NCI-H526 treated with DMSO at 0.1 percent for 48 hours (cell line): ENCODE measurements at places on chromosomes 13 and 19.
A peak's percentile ranks its signal among the peaks of the same experiment; 100 is the strongest.

DNA sequence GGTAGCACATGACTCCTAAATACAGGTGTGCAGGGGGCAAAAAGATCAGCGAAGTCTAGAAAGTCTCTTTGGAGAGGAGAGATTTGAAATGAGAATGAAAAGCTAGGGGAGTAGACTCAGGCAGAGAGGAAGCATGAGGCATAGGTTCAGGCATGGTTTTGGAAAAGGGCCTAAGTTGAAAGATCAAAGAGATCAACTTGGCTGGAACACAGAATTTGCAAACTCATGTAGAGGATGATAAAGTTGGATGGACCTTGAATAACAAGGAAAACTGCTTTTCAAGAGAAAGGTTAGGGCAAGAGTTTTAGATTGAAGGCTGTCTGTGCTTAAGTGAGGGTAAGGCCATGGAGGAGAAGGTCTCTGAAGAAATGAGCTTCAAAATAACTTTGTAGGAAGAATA is 47.4 kb upstream of the UBAC2 start:
- DNase-seq, result no peak

DNA sequence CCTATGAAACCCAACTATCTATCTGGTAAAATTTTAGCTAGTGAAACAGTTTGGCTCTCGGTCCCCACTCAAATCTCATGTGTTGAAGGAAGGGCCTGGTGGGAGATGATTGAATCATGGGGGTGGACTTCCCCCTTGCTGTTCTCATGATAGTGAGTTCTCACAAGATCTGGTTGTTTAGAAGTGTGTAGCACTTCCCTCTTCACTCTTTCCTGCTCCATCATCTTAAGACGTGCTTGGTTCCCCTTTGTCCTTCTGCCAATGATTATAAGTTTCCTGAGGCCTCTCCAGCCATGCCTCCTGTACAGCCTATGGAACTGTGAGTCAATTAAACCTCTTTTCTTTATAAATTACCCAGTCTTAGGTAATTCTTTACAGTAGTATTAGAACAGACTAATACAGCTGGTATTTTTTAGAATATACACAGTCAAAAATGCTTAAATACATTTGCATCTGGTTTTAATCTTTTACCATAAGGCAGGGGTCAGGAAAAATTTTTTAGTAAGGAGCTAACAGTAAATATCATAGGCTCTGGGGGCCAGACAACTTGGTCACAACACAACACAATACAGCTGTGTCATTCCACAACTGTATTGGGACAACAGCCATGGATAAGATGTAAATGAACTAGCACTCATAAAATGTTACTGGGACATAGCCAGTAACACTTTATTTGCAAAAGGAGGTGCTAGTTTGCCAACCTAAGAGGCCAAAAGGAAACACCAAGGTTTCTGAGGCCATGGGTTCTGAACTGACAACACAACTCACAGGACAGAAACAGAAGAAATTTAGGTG is 24.3 kb downstream of the DZIP1 start:
- no peak for DNase-seq

GRCh38 chr13:39561971-39562370 is 41.0 kb downstream of the LHFPL6 start:
- no peak for DNase-seq

GRCh38 chr13:110115591-110115990 is 191.4 kb downstream of the COL4A1 start:
- no peak for DNase-seq

DNA sequence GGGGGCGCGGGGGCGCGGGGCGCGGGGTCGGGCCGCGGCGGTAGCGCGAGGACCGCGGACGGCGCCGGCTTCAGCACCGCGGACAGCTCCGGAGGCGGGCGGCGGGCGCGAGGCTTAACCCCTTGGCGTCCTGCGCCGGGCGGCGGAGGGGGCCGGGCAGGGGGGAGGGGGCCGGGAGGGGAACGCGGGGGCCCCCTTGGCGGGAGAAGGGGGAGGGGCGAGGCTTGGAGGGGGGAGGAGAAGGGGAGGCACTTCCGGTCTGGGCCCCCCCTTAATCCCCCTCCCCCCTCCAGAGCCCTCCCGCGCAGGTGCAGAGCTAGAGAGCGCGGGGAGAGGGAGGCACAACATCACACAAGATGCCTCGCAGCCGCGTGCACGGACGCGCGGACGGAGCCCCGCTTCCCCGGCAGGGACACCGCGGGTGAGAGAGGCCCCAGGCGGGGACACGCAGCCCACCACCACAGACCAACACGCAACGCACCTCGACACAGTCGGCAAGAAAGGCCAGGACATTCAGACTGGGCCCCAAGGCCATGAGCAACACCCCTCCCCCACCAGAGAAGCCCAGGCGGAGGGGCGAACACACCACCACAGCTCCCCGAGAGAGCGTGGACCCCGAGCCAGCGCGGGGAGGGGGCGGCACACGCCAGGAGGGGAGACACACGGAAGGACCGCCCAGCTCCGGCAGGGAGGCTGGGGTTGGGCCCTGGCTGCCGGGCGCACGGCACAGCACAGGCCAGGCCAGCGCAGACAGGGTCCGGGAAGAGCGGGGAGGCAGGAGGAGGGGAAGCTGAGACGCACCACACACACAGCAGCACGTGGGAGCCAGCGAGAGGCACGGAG is 24.1 kb downstream of the SHANK1 start:
- no peak for DNase-seq

DNA sequence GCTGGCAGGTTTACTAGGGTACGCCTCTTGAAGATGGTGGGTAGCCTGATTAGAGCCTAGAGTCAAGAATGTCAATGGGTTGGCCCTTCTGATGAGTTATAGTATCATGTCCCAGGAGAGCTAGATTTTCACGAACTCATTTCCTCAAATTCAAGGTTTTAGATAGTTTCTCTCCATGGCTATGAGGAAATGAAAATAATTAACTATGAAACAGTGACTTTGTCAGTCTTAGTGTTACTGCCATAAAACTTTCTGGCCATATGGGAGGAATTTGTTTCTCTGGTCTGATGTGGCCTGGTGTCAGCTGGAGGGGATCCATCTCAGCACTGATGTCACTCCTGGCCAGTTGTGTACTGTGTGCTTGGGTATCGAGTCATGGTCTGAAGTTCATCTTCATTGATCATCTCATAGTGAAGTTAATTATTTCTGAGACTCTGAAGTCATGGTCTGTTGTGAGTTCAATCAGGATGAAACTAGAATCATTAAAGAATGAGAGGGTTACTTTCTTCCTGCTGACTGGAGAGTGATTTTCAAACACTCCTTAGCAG is 49.4 kb upstream of the TNFSF11 start:
- DNase-seq, result no peak

DNA sequence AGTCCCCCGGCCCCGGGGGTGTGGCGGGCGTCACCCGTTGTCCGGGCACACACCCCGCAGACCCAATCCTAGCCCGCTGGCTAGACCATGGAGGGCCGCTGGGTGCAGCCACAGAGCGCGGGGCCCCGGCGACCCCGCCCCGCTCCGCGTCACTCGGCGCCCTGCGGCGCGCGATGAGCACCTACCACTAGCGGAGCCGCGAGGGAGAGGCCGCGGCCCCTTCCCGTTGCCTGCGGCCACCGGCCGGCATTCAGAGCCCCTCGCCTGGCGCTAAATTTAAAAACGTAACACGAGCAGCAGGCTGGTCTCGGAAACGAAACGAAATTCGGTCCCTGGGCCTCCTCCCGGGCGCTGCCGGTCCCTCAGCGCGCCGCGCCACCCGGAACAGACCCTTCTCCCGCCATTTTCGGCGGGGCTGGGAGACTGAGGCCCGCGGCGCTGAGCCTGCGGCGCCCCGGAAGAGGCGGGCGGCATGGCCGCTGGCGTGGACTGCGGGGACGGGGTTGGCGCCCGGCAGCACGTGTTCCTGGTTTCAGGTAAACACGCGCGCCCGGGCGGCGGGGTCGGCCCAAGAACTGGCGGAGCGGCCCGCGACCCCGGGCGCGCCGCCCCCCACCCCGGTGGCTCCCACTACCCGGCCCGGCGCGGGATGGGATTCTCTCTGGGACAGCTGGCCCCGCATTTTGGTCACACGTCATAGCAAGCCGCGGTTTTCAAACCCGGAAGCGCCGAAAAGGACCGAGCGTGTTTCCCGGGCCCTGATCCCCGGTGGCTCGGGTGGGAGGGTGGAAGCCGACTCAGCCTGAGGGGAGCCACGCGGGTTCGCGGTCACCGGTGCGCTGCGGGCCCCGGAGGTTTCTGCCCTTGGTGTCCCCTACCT is at the start of gene RNASEH2B:
TSS of gene RNASEH2B (plus strand) at position 187 of the 880 bp plus-strand sequence. CDS start at position 473, 286 bp downstream.
- DNase-seq, result peak; percentile 82

DNA sequence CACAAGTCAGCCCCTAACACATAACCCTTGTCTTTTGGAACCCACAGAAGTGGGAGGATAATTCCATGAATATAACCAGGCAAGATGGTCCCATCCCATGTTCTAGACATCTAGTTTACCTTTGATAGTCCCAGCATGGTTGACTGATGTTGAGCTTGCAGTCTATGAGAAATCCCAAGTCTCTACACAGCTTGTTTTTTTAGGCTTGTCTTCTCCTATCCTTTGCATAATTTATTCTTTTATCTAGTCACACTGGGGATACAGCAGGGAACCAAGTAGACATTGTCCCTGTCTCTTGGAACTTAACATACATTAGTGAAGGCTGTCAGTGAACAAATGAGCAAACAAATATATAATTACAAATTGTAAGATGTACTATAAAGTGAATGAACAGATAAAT is 19.6 kb upstream of the FRY start:
- DNase-seq, result no peak

- DNase-seq, result no peak
These were observed 1472.6 kb downstream of the UQCRFS1 start for GRCh38 chr19:27740396-27740795.

- DNase-seq, result no peak
These were observed 16.4 kb upstream of the PRR19 start for GRCh38 chr19:42285541-42285941.

GRCh38 chr13:98133946-98134345 is 8.9 kb upstream of the FARP1 start:
- no peak for DNase-seq

DNA sequence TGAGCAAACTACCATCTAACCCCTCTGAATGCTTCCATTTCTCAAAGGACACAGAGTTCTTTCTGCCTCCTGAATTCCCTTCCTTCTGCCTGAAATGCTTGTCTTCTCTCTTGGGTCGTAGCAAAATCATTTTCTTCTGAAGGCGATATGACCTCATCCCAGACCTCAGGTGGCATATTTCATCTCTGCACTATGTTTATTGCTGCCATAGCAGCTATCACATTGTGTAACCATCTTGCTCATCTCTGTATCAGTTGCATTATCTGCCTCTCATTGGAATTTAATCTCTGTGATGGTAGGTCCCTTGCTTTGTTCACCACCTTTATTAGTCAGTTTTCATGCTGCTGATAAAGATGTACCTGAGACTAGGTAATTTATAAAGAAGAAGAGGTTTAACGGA is 32.5 kb upstream of the RAP2A start:
- no peak for DNase-seq

- DNase-seq, result no peak
These were observed 3.3 kb downstream of the DOT1L start for GRCh38 chr19:2166741-2167738.

DNA sequence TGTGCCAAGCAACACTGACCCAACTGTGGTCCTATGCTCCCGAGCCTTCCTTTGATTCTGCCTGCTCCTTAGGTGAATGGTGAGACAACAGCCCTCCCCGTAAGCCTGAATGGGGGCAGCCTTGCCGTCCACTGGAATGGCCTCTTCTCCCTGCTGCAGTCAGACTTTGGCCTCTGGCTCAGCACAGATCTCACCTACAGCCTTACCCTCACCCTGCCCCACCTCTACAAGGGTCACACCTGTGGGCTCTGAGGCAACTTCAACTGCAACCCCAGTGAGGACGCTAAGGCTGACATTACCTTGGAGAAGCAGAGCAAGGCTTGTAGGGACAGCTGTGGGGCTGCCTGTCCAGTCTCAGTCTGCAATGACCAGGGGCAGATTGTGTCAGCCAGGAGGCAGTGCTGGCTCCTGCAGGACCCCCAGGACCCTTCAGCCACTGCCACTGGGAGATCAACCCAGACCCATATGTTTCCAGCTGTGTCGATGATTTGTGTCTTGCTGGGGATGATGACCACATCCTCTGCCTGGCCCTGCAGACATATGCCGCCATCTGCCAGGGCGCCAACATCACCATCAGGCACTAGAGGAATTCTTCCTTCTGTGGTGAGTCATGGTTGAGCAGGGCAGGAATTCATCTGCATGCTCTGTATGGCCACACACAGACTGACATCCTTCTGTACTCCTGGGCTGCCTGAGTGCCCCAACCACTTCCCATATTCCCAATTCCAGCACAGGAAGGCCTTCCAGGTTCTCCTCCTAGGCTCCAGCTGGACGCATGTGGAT is 27.3 kb upstream of the FXYD3 start:
- DNase-seq, result no peak

DNA sequence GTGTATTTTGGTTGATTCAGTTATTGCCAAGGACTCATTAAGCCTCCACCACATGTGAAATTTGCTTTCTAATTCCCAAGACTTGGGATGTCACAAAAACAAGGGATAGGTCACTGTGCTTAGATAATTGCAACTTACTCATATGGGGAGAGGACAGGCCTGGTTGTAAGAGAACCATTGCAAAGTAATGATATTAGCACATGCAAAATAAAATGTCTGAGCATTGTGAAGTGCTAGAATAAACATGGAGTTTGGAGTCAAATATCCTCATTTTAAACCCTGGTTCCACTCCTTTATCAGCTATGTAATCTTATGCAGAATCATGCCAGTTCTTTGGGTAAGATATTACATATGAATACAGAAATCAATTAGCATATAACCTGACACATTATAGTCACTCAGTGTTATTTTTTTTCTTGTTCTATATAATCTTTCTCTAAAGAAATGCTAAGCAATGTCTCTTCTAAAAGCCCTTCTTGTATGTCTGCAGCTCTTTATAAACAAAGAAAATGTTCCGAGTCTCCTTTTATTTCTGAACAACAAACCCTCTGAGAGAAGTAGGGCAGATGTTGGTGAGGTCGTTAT is 5.5 kb downstream of the CBY2 start:
- peak; percentile 9 for DNase-seq

DNA sequence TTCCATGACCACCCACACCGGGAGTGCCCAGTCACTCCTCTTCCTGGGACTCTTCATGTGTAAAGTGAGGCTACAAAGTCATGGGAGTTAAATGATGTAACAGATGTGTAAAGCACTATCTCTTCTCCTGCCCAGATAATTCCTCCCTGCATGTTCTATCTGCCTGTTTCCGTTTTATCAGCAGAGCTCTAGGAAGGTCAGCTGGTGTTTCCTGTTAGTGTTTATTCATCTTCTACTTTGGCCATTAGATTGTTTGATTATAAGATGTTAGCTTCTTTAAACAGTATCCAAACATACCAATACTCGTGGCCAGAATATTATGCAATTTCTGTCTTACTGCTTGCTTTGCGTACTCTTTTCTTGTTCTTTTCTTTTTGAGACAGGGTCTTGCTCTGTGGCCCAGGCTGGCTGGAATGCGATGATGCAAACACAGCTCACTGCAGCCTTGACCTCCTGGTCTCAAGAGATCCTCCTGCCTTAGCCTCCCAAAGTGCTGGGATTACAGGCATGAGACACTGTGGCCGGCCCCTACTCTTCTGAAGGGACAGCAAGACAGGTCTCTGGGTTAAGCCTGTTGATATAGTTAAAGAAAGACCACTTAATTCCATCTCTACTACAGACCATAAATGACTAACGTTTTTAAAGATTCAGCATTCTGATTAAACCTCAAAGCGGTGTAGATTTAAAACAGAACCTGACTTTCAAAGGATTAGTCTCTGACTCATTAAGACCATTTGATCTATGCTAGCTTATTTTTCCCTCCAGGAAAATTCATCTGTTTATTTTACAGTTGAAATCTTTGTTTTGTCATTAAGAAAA is 97.4 kb upstream of the AKAP11 start:
- no peak for DNase-seq
